NCI-H1694 treated with DMSO at 0.1 percent for 48 hours (cell line): ENCODE measurements at places on chromosomes 1 and 21.

- DNase-seq, result no peak
Measured at GRCh38 chr1:227428803-227429202, 110.5 kb upstream of the CDC42BPA start.

- DNase-seq, result no peak
Measured at GRCh38 chr1:206754011-206754410, 16.6 kb upstream of the IL19 start.

- DNase-seq, result peak; percentile 44
Measured at GRCh38 chr1:206982216-206982615, 12.0 kb upstream of the FCAMR start.

DNA sequence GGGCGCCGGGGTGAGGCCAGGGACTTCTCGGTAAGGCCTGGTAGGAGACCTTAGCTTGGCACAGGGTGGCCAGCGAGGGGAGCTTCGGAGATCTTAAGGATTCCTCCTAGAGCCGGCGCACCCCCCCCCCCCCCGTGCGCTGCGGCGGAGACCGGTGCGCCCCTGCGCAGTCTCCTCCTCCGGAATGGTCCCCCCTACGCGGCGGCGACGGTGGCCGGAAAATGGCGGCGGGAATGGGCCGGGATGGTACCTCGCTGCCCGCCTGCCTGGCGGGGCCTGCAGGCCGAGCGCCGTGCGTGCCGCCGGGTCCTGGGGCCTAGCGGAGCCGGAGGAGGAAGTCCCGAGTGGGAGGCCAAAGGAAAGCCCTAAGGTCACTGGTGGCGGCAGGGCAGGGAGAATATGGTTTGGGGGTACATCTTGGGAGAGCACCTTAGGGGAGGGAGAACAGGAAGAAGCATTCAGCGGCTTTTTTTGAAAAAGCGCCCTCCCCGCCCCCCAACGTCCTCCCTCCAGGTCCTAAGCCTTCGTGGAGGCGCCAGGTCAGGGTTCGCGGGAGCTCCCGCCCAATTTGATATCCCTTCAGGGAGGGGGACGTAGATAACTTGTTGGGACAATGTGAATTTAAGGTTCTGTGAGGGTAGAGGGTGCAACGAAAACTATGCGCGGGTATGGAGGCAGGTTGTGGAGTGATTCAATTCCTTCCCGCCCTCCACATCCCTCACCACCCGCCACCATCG is 429 bp downstream of the SRRM1 start:
- DNase-seq, result no peak

GRCh38 chr1:76279101-76279748 is 204.7 kb downstream of the ST6GALNAC3 start:
- DNase-seq, result no peak

DNA sequence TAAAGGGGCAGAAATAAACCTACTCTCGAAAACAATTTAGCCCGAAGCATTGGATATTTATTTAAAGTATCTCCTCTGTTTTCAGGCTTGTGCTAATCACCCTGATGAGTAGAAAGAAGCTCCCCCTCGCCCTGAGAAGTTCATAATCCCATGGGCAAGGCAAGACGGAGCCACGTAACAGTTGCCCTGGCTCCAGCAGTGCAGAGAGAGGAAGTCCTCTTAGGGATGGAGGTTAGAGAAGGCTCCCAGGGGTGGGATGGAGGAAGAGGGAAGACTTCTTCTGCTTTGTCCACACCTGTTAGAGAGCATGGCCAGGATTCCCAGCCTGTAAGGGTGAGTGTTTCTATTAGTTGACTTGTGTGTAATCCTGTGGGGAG is 3.4 kb upstream of the GPR25 start:
- no peak for DNase-seq

DNA sequence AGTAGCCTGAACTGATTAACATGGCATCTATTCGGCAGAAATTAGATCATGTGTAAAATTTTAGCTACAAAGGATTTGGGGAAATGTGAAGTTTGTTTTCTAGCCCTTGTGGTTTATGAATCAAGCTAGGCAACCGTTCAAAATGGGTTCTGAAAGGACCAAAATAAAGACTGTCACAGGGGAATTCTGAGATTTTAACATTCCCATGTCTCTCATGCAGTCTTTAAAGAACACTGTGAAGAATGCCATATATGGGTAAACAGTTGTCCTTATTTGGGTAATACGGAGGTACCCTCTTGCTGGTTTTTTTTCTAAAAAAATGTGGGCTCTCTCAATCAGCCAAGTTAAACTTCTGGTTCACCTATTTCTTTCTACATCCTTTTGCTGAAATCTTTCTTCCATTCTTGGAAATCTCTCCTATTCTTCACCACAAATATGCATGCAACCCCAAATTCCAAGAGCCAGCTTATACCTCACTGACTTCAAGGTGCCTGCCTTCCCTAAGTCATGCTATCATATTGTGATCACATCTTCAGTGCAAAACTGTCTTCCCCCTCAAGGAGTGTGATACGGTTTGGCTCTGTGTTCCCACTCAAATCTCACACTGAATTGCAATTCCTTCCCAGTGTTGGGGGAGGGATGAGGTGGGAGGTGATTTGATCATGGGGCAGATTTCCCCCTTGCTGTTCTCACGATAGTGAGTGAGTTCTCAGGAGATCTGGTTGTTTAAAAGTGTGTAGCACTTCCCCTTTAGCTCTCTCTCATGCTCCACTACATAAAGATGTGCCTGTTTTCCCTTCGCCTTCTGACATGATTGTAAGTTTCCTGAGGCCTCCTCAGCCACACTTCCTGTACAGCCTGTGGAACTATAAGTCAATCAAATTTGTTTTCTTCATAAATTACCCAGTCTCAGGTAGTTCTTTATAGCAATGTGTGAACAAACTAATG is 308.7 kb downstream of the TTLL7 start:
- no peak for DNase-seq

DNA sequence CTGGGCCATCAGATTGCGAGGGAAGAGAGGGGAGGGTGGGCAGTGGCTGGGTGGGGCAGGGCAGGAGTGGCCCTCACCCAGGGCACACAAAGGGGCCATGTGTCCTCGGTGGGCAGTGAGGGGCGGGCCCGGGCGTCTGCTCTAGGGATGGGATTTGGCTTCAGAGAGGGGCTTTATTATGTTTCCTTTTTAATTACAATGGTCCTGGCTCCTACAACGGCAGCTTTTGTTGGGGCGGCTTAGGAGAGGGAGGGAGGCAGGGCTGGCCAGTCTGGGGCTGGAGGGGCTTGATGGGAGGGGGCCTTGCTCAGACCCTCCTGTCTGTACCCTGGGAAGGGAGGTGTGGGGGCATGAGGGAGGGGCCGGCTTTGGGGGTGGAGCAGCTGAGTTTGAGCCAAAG is 102.8 kb upstream of the WNT4 start:
- DNase-seq, result no peak

DNA sequence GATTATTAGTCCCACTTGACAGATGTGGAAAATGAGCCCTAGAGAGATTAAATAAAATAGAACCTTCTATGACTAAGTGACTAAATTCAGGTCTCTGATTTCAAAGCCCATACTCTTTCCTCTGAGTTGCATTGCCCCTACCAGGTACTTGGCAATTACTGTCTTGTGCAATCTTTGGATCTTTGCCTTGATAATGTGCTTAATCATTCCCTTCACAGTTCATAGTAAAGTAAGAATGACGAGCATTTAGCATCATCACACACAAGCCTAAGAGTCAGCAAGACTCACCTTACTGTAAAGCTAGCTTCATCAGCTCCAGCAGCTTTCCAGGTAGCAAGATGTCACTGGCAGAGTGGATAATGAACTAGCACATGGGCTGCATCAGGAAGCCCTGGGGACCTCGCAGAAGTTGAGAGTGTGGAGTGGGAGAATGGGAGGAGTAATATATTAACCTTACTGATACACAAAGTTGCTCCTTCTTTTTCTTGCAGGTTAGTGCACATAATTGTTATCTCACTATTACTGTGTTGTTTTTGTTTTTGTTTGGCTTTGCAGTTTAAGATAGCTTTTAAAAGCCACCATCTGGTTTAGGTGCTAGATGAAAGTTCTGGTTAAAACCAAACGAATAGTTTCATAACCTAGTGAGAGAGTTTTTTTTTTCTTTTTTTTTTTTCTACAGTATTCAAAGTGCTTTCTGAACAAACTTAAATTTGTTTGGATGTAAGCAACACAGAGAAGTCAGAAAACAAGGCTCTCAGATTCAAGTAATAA is 71.8 kb downstream of the PBX1 start:
- DNase-seq, result no peak

GRCh38 chr1:212656730-212657129 is 42.9 kb downstream of the BATF3 start:
- DNase-seq, result no peak

DNA sequence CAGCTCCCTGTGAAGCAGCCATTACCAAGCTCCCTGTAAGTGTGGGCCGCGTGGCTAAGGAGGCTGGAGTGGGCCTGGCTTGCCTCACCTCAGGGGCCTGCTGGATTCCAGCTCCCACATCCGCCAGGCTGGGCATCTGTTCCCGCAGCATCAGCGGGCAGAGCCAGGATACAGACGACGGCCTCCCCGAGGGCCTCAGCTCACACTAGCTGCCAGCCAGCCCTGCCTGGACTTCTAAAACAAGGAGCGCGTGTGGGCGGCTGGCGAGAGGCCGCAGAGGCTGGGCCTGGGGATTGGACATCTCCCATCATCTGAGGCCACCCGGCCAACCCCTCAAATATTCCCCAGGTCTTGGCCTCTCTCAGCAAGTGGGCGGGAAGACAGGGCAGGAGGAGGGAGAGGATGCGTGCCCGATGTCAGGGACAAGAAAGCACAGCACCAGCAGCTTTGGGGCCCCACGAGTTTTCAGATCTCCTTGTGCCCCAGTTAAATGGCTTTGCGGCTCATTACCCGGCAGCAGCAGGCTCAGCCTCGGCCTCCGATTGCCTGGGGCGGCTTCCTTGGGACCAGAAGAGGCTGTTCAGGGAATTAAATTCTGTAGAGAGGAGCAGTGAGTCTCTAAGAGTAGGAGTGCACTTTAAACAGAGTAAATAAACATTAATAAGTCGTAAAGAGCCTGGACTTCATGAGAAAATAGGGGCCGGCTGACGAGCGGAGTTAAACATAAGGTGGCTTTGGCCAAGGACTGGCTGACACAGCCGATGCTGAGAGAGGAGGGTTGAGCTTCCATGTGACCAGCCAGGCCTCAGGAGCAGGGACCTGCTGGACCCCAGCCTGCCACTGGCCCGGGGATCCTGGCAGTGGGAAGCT is 208.9 kb upstream of the C1orf174 start:
- DNase-seq, result no peak
